Anterior cingulate cortex (tissue), 58 donors: ENCODE measurements at places on chromosomes 3 and 15.

- no peak for DNase-seq
Measured at GRCh38 chr3:108527109-108527508, 16.7 kb upstream of the MYH15 start.

- no peak for DNase-seq
Measured at GRCh38 chr15:64611085-64611725, 150.8 kb downstream of the ZNF609 start.

GRCh38 chr3:115272036-115272824 is 125.1 kb upstream of the ZBTB20 start:
- no peak for DNase-seq

- no peak for DNase-seq
Measured at GRCh38 chr3:11690863-11691766, 47.4 kb upstream of the VGLL4 start.

DNA sequence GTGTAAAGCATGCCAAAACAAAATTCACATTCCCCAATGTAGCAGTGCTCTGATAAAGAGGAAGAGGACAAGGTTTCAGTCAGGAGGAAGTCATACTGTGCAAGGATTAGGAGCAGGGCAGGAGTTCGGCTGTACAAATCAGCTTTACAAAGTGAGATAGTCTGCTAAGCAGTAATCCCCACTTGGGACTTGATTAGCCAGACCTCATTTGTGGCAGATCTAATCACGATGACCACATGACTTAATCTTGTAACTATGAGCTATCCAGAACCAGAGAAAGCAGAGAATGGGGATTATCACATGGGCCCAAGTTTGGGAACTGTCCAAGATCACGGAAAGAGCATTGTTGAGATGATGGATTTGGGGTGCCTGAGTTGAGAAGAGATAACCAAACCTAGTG is 7.8 kb downstream of the DCBLD2 start:
- DNase-seq: no peak

GRCh38 chr3:196778755-196779154 is 39.1 kb downstream of the PAK2 start:
- DNase-seq: no peak

DNA sequence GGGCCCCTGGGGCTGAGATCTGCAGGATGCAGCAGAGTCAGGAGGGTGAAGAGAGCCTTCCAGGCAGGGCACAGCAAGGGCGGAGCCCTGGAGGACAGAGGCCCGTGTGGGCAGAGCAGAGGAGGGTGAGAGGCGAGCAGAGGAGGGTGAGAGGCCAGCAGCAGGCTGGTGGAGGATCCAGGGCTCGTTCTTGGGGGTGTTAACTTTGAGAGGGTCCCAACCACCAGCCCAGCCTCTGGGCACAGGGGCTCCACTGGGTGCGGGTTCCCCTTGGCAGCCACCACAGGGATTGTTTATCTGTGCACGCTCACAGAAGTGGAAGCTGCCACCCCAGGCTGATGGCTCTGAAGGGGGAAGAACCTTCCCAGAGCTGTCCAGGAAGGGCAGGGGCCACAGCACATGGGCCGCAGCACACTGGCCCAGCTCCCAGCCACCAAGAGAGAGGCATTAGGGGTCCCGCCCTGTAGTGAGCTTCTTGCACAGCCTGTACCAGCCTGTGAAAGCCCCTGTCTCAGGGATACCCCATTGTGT is 9.3 kb upstream of the PLXND1 start:
- no peak for DNase-seq

GRCh38 chr3:15637131-15637951 is 35.8 kb downstream of the BTD start:
- DNase-seq: no peak
